Endothelial cell of umbilical vein (primary cell): ENCODE measurements at places on chromosomes 11 and 22.

DNA sequence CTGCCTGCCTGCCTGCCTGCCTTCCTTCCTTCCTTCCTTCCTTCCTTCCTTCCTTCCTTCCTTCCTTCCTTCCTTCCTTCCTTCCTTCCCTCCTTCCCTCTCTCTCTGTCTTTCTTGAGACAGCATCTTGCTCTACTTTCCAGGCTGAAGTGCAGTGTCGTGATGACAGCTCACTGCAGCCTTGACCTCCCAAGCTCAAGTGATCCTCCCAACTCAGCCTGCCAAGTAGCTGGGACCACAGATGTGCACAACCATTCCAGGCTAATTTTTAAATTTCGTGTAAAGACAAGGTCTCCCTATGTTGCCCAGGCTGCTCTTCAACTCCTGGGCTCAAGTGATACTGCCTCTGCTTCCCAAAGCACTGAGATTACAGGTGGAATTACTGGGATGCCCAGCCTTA is 328.2 kb upstream of the SORL1-AS1 start:
- no peak for DNase-seq

GRCh38 chr11:417652-418342 is 3.0 kb upstream of the SIGIRR start:
- DNase-seq = no peak

- DNase-seq = no peak
These were observed 344.9 kb downstream of the SOX6 start for GRCh38 chr11:16011396-16011795.

GRCh38 chr22:25716637-25717036 is 25.4 kb upstream of the MYO18B start:
- DNase-seq = no peak

GRCh38 chr11:62008193-62008592 is 40.8 kb upstream of the FTH1 start:
- no peak for DNase-seq

DNA sequence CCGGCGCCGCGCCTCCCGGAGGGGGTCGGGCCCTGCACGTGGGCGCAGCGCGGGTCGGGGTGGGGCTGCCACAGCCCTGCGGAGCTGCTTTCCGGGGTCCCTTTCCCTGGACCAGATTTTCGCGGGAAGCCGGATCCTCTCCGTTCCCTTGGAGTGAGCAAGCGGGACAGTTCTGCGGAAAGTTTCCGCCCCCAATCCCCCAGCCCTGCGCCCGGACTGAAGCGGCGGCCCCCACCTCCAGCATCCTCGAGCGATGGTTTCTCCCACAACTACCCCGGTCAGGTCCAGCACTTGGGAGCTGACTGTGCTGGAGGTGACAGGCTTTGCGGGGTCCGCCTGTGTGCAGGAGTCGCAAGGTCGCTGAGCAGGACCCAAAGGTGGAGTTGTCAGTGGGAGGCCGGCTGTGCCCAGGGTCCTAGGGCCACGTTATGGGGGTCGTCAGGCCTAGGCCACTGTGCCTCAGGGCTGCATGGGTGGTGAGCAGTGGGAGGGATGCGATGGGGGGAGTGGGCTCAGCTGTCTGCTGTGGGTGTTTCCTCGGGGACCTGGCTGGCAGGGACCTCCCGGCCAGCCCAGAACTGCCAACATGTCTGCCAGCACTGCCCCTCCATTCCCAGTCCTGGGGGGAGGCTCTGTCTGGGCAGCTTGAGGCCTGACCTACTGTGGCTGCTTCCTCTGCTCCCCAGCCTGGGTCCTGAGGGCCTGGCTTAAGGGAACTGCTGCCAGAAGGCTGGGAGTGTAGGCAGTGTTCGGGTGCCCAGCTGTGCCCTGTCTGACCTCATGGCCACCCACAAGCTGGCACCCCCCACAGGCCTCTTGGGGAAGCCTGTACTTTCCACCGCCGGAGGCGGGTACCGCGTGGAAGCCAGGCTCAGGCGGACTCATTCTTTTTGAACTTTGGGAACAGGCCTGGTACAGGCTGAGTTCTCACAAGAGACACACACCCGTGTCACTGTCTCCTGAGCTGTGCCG is 726 bp downstream of the ST3GAL4 start:
- DNase-seq = peak; percentile 26

DNA sequence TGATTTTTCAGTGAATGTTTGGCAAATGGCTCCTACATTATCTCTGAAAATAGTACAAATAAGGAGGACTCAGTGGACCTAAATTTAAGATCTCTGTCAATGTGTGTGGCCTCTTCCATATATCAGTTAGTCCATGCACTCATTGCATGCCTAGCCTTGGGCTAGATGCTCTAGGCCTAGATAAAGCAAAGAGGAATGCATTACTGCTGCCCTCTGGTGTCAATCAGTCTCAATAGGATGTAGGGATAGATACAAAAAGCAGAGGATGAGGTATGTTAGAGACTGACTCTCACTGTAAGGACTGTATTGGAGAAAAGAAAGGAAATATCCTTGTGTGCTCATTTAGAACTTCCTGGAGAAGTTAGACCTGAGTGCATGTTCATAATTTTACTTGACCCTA is 42.0 kb downstream of the MS4A2 start:
- DNase-seq = peak; percentile 86

DNA sequence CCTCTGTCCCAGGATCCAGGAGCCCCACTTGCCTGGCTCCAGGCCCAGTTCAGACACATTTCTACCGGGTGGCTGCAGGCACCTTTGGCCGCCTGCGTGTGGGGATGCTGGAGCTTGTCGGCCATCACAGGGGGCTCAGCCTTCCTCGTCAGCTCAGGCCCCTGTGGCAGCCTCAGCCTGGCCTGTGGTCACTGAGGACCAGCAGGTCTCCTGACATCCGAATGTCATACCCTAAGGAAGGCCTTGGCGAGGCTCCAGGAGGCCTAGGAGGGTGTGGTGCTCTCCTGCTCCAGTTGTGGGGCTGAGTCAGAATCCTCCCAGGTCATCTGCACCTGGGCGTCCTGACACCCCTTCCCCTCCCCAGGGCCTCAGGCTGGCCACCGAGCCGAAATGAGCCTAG is 14.9 kb upstream of the SOX10 start:
- DNase-seq = no peak

GRCh38 chr11:73381589-73381988 is 5.4 kb downstream of the RELT start:
- no peak for DNase-seq

GRCh38 chr11:122843281-122844141 is 5.2 kb downstream of the CRTAM start:
- no peak for DNase-seq

DNA sequence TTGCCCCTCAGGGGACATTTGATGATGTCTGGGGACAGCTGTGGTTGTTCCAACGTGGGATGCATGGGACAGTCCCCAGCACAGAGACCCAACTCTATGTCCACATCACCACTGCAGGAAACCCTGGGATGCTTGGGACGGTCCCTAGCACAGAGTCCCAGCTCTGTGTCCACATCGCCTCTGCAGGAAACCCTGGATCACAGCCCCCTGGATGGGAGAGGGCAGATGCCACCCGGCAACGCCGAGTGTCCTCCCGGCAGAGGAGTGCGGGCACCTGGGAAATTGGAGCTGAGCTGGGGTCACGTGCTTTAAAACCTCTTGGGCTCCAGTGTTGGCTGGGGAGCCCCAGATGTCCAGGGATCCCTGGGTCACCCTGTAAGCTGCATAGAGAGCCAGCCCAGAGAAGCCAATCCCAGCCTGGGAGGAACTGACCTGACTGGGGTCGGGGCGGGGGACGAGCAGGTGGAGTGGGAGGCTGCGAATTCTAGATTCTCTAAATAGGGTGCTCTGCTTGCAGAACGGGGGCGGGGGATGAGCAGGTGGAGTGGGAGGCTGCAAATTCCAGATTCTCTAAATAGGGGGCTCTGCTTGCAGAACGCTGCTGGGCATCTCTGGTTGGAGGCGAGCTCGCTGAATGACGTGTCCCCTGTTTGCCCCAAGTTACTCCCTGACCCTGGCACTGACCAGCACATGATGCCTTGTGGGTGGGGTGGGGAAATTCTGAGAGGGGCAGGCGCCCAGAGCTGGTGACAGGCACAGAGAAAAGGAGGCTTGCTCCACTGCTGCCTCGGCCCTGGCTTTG is 1197.8 kb downstream of the BRD1 start:
- DNase-seq = no peak

DNA sequence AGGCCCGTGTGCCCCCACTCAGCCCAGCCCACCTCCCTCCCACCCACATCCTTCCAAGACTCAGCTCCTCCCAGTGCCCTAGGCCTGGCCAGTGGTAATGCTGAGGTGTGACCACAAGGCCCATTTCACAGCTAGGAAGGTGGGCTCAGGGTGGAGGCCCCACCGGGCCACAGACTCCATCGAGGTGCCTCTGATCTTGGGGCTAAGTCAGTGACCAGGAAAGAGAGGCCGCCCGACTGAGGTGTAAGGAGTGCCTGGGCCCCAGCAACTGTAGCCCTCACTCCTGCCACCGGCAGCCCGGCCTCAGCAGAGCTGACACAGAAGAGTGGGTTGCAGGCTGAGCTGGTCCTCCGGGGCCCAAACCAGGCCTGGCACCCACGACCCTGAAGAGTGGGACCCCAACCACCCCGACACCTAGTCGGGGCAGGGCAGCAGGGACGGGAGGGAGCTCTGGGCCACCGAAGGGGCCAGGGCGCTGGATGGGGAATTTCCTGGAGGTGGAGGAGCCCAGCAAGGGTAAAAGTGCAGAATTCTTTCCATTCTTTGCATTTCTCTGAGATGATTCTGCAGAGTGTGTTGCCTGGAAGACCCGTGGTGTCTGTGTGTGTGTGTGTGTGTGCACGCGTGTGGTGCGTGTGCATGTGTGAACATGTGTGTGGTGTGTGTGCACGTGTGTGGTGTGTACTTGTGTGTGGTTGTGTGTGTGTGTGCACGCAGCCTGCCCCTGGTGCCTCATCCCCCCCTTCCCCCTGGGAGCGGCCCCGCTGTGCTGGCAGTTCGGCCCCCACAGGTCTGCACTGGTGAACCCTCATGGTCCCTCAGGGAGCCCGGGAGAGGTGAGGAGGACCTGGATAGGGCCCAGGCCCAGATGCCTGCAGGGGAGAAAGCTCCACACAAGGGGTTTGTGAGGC is 8.3 kb upstream of the PIM3 start:
- peak; percentile 39 for DNase-seq

DNA sequence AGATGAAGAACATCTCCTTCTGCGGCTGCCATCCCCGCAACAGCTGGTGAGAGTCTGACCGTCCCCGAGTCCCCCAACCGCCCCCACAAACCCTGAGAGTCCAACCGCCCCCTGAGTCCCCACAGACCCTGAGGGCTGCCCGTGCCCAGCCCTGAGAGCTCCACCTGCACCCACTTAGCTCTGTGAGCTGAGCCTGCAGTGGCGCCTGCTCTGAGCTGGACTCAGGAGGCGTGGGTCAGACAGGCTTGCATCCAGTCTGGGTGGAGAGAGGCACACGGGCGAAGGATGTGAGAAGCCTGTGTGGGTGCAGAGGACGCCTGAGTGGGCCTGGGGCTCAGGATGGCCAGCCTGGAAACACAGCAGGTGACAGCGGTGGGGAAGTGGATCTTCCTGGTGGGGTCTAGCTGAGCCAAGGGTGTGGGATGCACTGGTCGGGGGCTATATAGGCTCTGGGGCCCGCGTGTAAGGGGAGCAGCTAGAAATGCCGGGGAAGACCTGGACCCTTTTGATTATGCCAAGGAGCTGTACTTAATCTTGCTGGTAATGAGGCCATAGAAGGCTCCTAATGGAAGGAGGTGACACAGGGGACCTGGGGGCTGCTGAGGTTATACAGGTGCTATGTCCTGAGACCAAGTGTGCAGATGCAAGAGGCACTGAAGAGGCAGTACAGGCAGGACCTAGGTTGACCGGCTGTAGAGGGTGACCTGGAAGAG is 6.5 kb downstream of the MAPK8IP2 start:
- DNase-seq = no peak

DNA sequence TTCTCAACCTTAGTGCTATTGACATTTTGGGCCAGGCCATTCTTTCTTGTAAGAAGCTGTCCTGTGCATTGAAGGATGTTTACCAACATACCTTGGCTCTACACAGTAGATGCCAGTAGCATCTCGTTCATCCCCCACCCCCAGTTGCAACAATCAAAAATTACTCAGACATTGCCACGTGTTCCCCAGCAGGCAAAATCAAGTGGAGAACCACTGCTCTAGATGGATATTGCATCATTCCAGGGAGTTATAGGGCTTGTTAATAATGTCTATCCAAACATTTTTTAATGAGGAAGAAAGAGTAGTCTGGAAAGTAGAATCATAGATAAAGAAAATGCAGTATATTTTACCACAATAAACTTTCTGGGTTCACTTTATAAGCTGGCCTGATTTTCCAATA is 64.1 kb downstream of the PRMT3 start:
- DNase-seq = no peak

DNA sequence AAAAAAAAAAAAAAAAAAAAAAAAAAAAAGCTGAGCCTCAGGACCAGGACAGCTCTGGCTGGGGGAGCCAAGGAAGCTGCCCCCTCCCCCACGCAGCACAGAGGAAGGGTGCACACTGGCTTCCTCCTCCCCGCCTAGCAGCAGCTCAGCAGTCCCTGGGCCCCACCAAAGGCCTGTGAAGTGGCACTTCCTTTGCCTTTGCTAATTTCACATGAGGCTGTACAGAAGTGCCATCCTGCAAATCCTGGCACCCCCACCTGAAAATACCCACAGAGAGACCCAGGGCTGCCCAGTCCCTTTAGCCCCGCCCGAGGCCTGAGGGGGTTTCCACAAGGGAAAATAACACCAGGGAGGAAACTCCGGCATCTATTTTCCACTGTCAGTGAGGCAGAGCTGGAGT is 3.9 kb downstream of the RHOG start:
- DNase-seq = no peak

DNA sequence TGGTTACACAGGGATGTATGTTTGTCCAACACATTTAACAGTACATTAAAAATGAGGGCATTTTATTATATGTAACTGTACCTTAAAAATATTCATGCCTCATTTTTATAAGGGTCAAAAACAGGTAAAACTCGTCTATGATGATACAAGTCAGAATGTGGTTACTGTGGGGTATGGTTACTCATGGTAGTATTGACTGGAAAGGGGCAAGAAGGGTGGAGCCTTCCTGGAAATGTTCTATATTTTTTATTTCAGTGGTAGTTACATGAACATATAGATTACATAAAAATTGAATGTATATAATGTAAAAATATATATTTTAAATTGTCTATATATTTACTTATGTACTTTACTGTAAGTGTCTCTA is 99.8 kb downstream of the STIM1 start:
- DNase-seq = no peak

DNA sequence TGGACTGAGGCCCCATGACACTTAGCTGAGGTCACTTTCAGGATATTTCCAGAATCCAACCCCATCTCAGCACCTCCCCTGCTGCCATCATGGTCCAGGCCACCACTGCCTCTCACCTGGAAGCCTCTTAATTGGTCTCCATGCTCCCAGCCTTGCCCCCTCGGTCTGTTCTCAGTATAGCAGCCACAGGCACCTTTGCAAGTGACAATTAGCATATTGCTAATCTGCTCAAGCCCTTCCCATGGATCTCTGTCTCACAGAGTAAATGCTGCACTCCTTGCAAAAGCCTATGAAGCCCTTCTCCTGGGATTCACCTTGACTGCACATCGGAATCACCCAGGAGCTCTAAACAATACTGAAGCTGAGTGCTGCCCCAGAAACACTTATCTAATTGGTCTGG is 93.5 kb upstream of the CSNK2A3 start:
- DNase-seq = no peak

GRCh38 chr11:103958475-103959215 is 77.8 kb upstream of the DDI1 start:
- DNase-seq = no peak

- DNase-seq = no peak
These were observed 7.0 kb upstream of the SIDT2 start for GRCh38 chr11:117171404-117172061.

- peak; percentile 18 for DNase-seq
These were observed 574.7 kb downstream of the TBC1D22A start for GRCh38 chr22:47337161-47337621.
